ENCODE measurements at places on chromosomes 4 and X. TPM values are rescaled to one million over a fixed set of nuclear protein-coding genes. Genes with fewer than 3 reads are reported as not detected.

The PPP1R3F gene
- polyA plus RNA-seq = 4.6 TPM

GRCh38 chr4:114057746-114058145, 78.3 kb upstream of the ARSJ start:
- H3K27ac ChIP-seq = no peak overlapping the region
- no peak overlapping the region for H3K4me3 ChIP-seq
- no peaks in the 10 kb centered on the region for H3K4me1 ChIP-seq
- DNase-seq = no peak
- no peaks in the 10 kb centered on the region for H3K36me3 ChIP-seq

The SPRY1 gene
- polyA plus RNA-seq = 38.6 TPM

The VEGFC gene
- 3.3 TPM for polyA plus RNA-seq

DNA sequence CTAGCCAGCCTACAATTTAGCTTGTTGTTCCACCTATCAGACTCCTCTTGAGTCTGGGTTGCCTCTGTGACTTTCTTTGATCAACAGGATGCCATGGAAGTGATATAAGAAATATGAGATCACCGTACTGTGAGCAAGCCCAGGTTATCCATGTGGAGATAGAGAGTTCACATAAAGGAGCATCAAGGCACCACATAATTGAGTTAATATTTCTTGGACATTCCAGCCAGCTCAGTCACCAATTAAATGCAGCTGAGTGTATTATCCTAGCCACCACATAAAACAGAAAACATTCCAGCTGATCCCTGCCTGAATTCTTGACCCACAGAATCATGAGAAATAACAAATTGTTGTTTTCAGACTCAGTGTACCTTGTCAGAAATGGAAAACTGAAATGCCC, 253.6 kb downstream of the PPP1R2C start:
- no peaks in the 10 kb centered on the region for H3K36me3 ChIP-seq
- no peak for DNase-seq
- H3K4me3 ChIP-seq = no peak overlapping the region

- H3K4me3 ChIP-seq = no peak overlapping the region
- no peak overlapping the region for H3K27ac ChIP-seq
- H3K4me1 ChIP-seq = peaks cover 8% of the 10 kb centered on the region
- no peaks in the 10 kb centered on the region for H3K36me3 ChIP-seq
Measured at GRCh38 chr4:139968831-139969230, 185.2 kb downstream of the MAML3 start.

The AKAP4 gene
- polyA plus RNA-seq = 0.05 TPM

The IQCM gene
- polyA plus RNA-seq = 0.02 TPM

- no peak for DNase-seq
- H3K4me1 ChIP-seq = no peaks in the 10 kb centered on the region
- H3K27ac ChIP-seq = no peak overlapping the region
Measured at GRCh38 chr4:126375462-126376054, 1060.8 kb downstream of the FAT4 start.

The MAGEB2 gene
- 0.05 TPM for polyA plus RNA-seq

The ZDHHC9 gene
- 4.5 TPM for polyA plus RNA-seq

- peaks cover 2% of the 10 kb centered on the region for H3K4me1 ChIP-seq
- DNase-seq = no peak
- H3K4me3 ChIP-seq = no peak overlapping the region
- no peaks in the 10 kb centered on the region for H3K36me3 ChIP-seq
- no peaks in the 10 kb centered on the region for H3K27me3 ChIP-seq
Measured at GRCh38 chr4:3344104-3344503, 51.3 kb downstream of the RGS12 start.

DNA sequence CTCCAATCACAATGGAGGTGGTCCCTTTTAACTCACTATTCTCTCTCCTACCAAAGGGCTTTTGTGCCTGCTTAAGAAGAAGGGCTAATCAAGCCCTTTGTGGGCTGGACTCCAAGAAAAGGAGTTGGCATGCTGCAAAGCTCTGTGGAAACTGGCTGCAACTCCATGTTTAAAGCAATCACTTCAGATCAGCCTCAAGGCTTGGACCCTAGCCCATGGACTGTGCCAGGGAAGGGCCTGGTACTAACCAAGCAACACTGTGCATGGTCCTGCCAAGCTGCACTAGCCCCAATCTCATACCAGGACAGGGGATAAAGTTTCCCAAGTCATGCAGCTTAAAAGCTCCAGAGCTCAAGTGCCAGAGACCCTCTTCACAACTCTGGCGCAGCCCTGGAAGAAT, 86.7 kb downstream of the ATP8A1 start:
- H3K27me3 ChIP-seq = no peaks in the 10 kb centered on the region
- DNase-seq = no peak
- H3K4me3 ChIP-seq = no peak overlapping the region
- no peaks in the 10 kb centered on the region for H3K4me1 ChIP-seq
- no peak overlapping the region for H3K27ac ChIP-seq
- H3K36me3 ChIP-seq = no peaks in the 10 kb centered on the region

All from thymus (tissue), 14 donors.